Hematopoietic multipotent progenitor cell treated with erythropoietin and hydrocortisone succinate and interleukin-3 and kit ligand, for 17 days (in vitro differentiated cells): ENCODE measurements at places on chromosomes 5 and 9.

GRCh38 chr9:80839821-80840675 lies 849.3 kb downstream of the TLE1 start:
- DNase-seq: no peak

DNA sequence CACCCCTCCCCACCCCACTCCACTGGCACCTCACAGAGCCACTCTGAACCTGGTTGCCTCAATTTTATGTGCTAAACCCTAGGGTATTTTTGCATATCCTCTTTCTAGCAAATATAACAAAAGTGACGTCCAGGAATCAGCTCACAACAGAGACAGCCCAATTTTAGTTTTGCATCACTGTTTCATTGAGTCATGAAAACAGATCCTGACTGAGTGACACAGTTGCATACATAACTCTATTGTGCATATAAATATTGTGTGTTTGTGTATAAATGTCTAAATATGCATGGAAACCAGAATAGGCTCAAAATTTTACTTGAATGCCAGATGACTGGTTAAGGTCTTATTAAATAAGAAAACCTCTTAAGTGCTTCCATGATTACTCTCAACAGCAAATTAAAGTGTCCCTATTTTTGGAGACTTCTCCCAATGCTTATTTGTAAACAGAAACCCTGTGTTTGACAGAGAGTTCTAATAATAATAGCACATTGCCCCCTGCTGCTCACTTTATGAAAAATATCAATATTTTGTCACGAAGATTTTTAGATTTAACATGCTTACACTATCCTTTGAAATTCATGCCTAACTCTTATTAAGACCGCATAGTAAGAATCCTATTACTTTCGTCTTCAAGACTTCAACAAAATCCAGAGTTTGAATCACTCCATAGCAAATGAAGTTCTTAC lies 75.5 kb upstream of the PRRC1 start:
- no peak for DNase-seq

GRCh38 chr5:32562843-32563242 lies 22.5 kb upstream of the SUB1 start:
- DNase-seq: no peak

DNA sequence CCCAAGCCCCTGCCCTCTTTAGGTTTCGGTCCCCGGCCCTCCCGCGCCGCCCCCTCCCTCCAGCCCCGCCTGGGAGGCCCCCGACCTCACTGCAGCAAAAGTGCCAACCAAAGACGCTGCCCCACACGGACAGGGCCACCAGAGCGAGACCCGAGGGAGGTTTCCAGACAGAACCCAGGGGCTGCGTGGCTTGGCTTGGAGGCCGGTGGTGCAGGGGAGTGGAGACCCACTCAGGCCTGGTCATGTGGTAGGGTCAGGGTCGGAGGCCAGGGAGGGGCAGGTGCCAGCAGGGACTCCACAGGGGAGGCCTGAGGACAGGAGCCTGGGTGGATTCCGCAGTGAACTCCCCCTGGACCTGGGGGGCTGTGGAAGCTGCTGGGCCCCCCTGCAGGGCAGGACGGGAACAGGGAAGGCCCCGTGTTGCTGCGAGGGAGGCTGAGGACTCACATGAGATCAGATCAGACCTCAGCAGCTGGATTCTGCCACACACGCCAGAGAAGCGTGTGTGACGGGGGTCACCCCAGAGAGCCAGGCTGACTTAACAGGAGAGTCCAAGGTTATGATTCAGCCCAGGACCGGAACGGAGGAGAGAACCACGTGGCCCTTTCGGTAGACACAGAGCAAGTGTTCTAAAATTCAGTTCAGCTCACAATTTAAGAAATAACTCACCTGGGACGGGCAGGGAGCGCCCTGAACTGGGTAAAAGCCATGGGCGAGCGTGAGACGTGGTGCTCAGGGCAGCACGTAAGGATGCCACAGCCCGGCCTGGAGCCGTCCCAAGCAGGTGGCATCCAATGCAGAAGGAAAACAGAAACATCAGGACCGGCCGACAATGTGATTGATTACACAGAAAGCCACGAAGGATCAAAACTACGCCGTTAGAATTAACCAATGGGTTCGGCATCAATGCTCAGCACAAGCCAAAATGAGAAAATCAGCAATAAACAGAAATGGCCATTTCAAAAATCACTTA lies 38.9 kb downstream of the EXD3 start:
- DNase-seq: no peak

DNA sequence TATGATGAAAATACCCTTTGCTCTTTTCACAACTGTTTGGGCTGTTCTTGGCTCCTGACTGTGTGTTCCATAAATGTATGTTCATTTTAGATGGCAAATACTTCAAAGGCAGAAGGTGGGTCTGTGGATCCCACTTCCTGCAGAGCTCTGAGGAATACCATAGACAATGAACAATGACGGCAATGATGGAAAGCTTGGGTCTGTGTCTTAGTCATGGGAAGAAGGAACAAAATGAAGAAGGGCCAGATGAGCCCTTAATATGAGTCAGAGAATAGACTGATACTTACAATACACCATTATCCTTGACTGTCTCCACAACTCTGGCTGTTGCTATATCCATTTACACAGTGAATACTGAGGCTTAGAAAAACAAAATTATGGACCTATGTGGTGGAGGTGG lies 126.0 kb downstream of the SLIT3 start:
- DNase-seq: no peak

GRCh38 chr9:122614362-122614761 lies at the start of gene OR1Q1:
TSS of gene OR1Q1 (plus strand) at chr9:122614738. CDS start at chr9:122614738, 0 bp downstream.
- DNase-seq: no peak

GRCh38 chr9:3894772-3895171 lies 369.0 kb upstream of the RFX3 start:
- no peak for DNase-seq

- no peak for DNase-seq
These were observed 414.1 kb downstream of the ARHGEF28 start for GRCh38 chr5:74040065-74040551.

DNA sequence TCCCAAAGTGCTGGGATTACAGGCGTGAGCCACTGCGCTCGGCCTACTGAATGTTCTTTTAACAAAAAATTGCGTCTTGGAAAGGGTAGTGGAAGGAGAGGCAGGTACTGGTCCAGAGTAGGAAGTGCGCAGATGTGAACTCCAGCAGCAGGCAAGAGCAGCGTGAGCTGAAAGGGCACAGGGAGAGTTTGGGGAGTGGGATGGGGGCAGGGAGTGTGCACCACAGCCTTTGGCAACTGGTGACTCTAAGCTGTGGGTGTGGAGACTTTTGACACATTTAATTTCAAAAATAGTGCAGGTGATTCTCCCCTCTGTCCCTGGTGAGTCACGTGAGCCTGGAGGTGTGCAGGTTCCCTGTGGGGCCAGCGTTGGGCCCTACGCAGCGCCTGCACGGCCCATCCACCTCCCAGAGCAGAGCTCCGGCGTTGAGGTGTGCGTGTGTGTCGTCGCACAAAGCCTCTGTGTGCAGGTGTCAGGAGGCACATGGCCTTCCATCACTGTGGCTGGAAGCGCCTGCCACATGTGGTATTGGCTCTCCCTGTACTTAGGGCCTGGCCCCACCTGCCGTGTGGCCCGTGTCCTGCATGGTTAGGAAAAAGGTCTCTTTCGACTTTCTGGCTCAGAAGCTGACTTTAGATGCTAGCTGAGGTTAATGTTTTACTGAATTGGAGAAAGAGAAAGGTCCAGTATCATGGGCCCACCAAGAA lies 11.5 kb downstream of the SQSTM1 start:
- DNase-seq: no peak

- no peak for DNase-seq
These were observed 18.1 kb downstream of the SAR1B start for GRCh38 chr5:134614450-134615085.

- DNase-seq: no peak
These were observed 79.4 kb downstream of the CAAP1 start for GRCh38 chr9:26813247-26813646.

DNA sequence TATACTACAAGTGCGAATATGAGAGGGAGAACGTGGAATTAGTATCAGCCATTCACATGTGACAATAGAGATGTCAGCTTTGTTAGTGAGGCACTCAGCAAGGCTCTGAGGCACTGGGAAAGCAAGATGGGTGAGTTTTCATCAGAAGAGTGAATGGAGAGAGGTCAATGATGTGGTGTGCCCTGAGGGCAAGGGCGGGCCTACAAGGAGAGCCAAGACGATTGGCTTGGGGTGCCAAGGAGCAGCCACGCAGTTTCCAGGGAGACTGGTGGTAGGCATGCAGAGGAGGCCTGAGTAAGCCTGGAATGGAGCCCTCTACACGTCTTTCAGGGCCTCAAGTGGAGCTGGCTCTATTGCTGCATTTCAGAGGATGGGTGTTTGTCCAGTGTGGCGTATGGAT lies 24.7 kb downstream of the BTF3 start:
- no peak for DNase-seq

- no peak for DNase-seq
These were observed 34.5 kb downstream of the CEP72 start for GRCh38 chr5:646396-647201.

DNA sequence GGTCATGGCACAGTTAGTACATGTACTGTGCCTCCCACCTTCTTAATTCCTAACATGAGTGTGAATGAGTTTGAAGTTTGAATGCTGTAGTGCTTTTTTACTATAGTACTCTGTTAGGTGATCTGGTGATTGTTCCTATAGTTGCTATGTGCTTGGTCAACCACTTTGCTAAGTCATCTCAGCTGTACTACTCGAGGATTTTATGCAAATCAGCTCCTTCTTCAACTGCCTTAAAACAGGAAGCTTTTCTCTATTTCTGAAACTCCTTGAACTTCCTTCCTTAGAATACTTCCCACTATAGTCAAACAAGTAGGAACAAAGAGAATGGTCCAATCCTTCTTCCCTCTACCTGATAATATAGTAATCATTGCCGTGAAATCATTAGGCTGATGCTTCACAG lies 219.6 kb downstream of the CTNND2 start:
- no peak for DNase-seq

- DNase-seq: no peak
These were observed 475.9 kb downstream of the GABRG2 start for GRCh38 chr5:162543437-162543836.

- no peak for DNase-seq
These were observed 28.2 kb downstream of the CARD6 start for GRCh38 chr5:40869384-40869783.

DNA sequence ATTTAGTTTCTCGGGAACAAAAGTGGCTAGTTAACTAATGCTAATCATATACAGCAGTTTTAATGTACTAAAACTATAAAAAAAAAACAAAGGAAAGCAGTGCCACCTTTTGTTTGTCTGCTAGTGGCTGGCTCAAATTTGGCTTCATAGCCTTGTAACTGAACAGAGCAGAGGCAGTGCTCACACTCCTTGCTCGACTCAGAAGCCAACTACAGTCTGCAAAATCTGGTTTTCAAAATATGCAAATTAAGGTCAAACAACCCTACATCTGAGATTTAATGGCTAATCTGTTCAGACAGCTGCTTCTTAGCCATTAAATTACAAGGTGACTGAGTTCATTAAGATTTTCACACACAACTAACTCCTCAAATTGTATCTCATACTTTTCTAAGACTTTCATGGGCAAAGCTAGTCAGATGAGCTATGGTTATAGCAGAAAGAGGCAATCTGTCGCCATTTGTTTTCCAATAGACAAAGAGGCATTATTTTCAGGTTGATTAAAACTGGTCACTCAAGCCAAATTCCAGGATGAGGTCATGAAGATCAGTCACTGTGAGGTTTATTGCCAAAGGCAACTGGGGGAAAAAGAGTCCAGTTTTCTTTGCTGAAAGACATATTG lies 56.8 kb upstream of the EPB41L4A start:
- no peak for DNase-seq

GRCh38 chr9:106962122-106962521 lies 99.2 kb downstream of the ZNF462 start:
- no peak for DNase-seq

DNA sequence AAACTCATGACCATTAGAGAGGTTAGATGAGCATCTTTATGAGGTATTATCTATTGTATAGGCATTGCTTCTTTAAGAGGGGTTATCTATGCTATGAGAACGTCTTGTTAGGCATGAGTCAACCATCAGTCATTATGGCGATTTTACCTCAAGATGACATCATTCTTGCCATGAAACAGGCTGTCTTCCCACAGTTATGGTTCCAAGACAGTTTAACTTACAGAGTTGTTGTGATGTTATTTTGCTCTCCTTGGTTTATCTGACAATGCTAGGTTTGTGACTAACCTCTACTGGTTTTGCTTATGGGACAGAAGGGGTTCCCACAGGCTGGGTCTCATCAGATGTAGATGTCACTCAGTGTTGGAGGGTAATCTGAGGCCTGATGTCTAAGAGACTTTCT lies 1864.7 kb upstream of the ACO1 start:
- DNase-seq: no peak

DNA sequence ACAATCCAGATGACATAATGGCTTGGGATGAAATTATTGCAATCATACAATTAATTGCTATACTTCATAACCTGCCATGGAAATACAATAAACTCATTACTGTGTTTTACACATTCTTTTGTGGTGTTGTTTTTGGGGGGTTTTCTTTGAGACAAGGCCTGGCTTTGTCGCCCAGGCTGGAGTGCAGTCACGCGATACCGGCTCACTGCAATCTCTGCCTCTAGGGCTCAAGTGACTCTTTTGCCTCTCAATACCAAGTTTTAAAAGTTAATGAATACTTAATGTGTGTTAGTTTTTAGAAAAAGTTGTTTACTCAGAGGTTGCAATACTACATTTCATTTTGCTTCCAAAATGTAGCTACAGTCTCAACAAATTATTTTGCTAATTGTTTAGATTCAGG lies 598.4 kb downstream of the CHSY3 start:
- DNase-seq: no peak
